ENCODE measurements at places on chromosomes 6 and 20.

DNA sequence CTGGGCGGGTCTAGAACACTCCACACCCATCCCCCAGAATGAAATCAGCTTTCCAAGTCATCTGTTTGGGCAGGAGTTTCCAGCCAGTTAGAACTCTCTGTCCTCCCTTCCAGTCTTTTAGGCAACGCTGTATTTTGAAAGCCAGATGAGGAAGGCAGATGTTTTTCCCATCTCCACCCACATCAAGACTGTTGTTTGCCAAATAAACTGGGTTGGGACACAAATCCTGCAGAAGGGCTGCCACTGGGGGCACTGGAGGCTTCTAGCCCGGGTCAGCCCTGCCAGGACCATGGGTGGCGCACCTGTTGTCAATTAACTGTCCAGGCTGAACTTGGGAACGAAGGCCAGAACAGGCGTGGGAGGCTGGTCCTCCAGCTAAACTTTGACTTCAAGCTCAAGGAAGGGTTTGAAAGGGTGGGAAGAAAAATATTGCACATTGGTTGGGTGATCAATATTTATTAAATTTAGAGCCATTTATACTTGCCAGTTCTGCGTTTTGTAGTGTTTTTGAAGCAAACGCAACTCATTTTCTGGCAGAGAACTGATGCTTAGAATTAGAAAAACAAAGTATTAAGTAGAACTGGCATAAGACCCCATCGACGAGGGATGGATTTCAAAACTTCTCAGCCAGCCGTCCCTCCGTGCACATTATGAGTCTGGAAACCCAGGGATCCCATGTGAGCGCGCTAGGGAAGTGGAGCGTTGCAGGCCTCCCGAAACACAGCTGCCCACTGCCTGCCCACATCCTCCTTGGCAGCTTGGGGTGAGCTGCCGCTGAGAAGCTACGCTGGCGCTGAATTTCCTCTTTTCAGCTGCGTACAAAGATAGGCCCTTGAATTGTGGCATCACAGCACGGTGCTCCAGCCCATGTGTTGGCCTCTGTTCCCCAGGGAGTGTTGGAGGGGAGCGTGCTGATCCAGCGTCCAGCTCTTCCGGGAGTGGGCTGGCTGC is 297.4 kb downstream of the QKI start:
- peak; percentile 82 for ATAC-seq

DNA sequence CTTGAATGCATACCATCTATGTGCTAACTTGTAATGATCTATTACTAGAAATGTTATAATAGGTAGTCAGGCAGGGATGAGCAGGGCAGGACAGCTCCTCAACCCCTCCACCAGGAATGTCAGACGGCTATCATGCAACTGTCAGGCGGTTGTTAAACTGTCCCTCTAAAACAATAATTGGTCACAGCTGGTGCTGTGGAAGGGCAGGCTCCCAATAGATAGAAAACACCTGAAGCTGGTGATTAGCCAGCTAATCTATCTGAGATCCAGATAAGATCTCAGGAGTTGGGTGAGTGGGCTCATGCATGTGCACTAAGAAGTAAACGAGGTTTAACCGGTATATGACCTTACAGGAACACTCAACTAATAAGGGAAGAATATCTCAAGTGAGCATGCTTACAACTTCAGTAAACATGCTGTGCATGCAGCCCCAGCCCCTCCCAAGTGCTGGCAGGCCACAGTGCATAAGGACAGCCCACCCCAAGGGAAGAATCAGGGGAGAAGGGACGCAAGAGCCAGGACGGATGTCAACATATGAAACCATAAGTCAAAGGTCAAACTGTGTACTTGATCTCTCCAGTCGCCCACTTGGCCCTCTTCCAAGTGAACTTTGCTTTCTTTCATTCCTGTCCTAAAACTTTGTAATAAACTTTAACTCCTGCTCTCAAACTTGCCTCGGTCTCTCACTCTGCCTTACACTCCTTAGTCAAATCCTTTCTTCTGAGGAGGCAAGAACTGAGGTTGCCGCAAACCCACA is 566.2 kb upstream of the NRSN1 start:
- no peak for ATAC-seq

DNA sequence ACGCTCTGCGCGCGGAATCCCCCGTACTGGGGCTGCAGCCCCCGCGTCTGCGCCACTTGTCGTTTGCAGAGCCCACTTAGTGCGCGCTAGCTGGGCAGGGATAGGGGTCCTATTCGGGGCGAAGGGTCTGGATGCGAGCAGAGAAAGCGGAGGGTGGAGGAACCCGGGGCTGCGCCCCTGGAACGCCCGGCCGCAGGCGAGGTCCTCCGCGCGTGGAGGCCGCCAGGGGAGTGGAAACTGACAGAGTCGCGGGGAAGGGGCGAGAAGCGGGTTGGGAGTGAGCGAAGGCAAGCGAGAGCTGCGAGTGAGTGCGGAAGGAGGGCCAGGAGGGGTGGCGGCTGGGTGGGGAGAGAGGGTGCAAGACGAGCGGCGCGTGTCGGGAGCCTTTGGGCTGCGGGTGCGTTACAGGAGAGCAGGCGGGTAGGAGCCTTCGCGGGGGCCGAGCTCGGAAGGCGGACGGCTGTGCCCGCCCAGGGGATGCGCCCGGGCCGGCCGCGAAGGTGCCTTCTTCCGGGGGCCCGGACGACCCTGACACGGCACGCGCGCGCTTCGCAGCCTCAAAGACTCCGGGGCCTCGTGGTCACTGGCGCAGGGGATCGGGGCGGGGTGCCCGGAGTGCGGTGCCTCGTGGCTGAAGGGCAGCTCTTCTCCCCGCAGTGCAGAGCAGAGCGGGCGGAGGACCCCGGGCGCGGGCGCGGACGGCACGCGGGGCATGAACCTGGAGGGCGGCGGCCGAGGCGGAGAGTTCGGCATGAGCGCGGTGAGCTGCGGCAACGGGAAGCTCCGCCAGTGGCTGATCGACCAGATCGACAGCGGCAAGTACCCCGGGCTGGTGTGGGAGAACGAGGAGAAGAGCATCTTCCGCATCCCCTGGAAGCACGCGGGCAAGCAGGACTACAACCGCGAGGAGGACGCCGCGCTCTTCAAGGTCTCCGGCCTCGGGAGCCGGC is 1.2 kb downstream of the IRF4 start:
- ATAC-seq, result peak; percentile 2

- ATAC-seq, result peak; percentile 54
Observed at GRCh38 chr6:136719280-136720044, 72.8 kb downstream of the MAP3K5 start.

DNA sequence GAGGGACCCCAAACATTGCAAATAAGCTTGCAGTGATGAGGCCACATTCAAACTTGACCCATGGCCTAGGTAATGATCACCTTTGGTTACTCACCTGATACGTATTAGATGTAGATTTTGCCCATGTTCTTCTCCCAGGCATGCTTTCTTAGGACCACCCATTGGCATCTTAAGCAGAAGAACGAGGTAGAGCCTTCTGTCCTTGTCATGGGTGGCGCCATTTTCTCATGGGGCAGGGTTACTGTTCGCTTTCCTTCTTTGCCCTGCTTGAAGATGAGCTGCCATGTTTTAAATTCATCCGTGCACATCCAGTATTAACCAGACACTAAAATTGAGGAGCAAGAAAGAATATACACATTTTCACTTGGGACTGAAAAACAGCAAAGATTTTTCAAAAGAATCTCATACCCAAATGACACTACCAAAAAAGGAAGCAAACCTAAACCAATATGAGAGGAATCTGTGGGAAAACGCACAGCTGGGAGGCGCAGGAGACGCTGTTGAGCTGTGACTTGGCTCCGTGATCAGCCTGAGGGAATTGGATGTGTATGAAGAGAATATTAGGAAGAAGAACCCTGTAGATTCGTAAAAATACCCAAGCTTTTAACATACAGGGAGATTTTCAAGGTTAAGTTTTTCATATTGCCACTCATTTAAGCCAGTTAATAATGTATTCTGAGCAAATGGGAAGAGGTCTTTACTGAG is 36.6 kb downstream of the GMPR start:
- ATAC-seq, result no peak

GRCh38 chr6:70686548-70687133 is 19.0 kb downstream of the SMAP1 start:
- ATAC-seq, result no peak

DNA sequence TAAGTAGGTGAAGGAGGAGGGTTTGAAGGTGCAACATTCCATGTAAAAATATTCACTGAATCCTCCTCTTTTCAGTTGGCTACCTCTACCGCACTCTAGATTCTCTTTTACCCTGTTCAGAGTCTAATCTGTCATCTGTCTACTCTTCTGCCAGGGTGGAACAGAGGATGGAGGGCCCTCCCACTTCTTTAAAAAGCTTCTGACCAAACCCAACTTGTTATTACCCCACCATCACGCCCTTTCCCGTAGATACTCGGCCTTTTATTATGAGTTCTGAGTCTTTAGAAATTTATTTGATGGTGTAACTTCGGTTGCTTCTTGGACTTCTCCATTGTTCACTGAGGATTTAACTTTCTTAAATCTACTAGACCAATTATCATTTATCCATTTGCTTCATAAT is 11.7 kb downstream of the STX11 start:
- ATAC-seq, result no peak

DNA sequence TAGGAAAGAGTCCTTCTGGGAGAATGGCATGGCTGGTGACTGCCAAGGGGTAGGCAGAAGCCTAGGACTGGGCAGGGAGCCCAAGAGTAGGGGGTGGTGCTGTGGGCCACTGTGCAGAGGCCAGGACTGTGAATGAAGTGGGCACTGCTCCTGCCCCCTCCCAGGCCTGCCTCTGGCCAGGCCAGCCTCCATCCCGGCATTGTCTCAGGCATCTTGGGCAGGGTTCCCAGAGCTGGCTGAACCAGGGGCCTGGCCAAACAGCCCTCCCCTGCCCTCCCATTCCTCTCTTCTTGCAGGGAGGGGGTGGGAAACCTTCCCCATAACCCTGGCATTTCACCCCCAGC is 81.6 kb downstream of the MRPL14 start:
- ATAC-seq, result no peak

GRCh38 chr6:88679841-88680240 is 283.6 kb downstream of the RNGTT start:
- ATAC-seq, result no peak

- ATAC-seq, result no peak
Observed at GRCh38 chr6:160141001-160141726, 19.5 kb downstream of the SLC22A1 start.

GRCh38 chr20:47740862-47741184 is 44.5 kb downstream of the SULF2 start:
- ATAC-seq, result no peak

- ATAC-seq, result no peak
Observed at GRCh38 chr6:3516092-3516491, 59.2 kb upstream of the SLC22A23 start.
